ENCODE measurements at places on chromosomes 3 and 15.

DNA sequence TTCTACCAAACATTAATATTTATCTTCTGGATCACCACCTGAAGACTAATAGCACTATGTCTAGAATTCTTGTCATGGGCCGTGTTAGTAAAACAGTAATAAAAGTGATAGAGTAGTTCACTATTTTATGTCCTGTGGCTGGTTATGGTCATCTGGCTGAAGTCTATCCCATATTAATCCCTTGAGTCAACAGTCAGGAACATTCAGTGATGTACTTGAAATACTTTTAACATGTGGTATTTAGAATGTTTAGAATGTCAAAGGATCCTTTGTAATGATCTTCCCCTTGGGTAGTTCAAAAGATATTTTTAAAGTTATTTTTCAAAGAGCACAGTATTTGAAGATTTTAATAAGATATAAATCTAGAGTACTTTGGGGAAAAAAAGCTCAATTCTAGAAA, 117.0 kb downstream of the MBNL1 start:
- DNase-seq, result peak; percentile 74

DNA sequence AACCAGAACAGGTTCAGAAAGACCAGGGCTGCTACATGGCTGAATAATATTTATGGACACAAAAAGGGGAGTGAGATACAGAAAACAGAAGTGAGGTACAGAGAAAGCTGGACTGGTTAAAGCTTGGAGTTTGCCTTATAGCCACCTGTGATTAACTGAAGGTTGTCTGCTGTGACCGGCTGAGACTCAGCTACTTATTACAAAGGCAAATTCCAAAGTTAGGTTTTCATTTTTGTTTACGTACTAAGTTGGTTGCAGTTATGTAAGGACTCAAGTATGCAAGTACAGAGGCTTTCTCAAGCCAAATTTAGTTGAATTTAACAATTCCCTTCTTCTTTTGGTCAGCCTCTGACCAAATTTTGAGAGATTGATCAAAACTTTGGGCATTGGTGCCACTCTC, 264.6 kb downstream of the THSD4 start:
- no peak for DNase-seq

DNA sequence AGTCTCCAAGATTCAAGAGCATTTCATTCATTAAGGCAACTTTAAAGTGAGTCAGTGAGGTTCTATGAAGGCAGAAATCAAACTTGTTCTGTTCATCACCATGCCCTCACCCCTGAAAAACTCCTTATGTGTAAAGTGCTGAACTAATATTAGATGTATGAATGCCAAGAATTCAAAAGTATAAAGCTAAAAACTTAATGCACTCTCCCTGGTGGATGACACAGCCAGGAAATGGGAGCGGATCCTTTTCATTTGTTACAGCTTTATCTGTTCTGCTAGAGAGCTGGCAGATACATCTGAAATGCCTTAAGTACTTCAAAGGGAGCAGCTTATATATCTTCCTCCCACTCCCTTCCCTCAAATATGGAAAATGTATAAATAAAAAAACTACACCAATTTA, 8.2 kb downstream of the TXNRD3 start:
- no peak for DNase-seq

- no peak for DNase-seq
These were observed 9.9 kb downstream of the ITPR1 start for GRCh38 chr3:4503050-4503449.

All from fibroblast of skin of scalp (primary cell).